ENCODE measurements at places on chromosomes 6 and 20. TPM values are rescaled to one million over a fixed set of nuclear protein-coding genes. Genes with fewer than 3 reads are reported as not detected.

- H3K36me3 ChIP-seq = no peaks in the 10 kb centered on the region
- H3K27me3 ChIP-seq = peaks cover 68% of the 10 kb centered on the region
- peaks cover 9% of the 10 kb centered on the region for H3K4me1 ChIP-seq
- no peak for DNase-seq
- no peak within 1 kb of the TSS for H3K27ac ChIP-seq
- peak within 1 kb of the TSS; percentile 85 for H3K4me3 ChIP-seq
Observed at GRCh38 chr6:7541175-7542064, at the start of gene DSP. TSS of gene DSP (plus strand) at chr6:7541671. CDS start at chr6:7541916, 245 bp downstream.

DNA sequence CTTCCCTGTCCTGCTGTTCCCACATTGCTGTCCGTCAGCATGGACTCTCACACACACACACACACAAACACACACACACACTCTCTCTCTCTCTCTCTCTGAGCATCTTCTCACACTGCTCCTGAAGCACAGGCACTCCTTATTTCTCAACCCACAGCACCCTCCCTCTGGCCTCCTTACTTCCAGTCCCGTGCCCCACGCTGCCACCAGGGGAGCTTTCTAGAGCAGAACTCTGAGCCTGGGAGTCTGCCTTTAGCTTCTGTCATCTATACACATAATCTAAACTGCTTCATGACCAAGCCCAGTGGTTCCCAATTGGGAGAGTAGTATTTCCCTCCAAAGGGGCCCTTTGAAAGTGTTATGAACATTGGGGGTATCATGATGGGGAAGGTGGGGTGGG is 29.1 kb downstream of the HECA start:
- peaks cover 85% of the 10 kb centered on the region for H3K4me1 ChIP-seq
- DNase-seq = peak; percentile 20
- H3K36me3 ChIP-seq = peaks cover 14% of the 10 kb centered on the region
- H3K27me3 ChIP-seq = no peaks in the 10 kb centered on the region

CTCFL gene
- total RNA-seq = not detected

- H3K27me3 ChIP-seq = no peaks in the 10 kb centered on the region
- no peaks in the 10 kb centered on the region for H3K36me3 ChIP-seq
- DNase-seq = no peak
- H3K4me3 ChIP-seq = peak overlapping the region; percentile 1
- H3K27ac ChIP-seq = no peak overlapping the region
Observed at GRCh38 chr6:30763618-30764489, 19.5 kb upstream of the IER3 start.

GRCh38 chr6:90273863-90274262 is 22.8 kb downstream of the BACH2 start:
- H3K27me3 ChIP-seq = no peaks in the 10 kb centered on the region
- no peak for DNase-seq
- H3K27ac ChIP-seq = peak overlapping the region; percentile 97
- no peaks in the 10 kb centered on the region for H3K36me3 ChIP-seq

DNA sequence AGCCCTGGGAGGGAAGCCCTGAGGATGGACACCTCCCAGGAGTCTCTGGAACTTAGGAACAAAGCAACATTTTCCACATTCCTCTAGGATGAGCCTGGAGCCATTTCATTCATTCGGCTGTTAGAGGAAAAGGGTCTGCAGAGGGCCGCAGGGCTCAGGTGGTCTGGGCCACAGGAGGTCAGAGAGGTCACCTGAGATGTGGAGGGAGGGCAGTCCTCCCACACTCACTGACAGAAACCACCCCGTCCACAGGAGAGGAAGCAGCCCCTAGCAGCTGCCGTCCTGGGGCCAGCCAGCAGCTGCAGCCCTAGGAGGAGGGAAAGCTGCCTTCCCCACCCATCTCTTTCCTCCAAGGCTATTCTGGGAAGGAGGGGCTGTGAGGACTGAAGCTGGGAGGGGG is 207.0 kb downstream of the CDC5L start:
- peaks cover 34% of the 10 kb centered on the region for H3K27me3 ChIP-seq
- H3K27ac ChIP-seq = no peak overlapping the region
- H3K36me3 ChIP-seq = peaks cover 3% of the 10 kb centered on the region
- peaks cover 4% of the 10 kb centered on the region for H3K4me1 ChIP-seq
- H3K4me3 ChIP-seq = no peak overlapping the region
- DNase-seq = no peak

GRCh38 chr20:4272225-4272624 is 256.9 kb upstream of the RNF24 start:
- H3K4me3 ChIP-seq = no peak overlapping the region
- H3K36me3 ChIP-seq = no peaks in the 10 kb centered on the region
- no peaks in the 10 kb centered on the region for H3K4me1 ChIP-seq
- H3K27me3 ChIP-seq = peaks cover 13% of the 10 kb centered on the region
- no peak overlapping the region for H3K27ac ChIP-seq

DNA sequence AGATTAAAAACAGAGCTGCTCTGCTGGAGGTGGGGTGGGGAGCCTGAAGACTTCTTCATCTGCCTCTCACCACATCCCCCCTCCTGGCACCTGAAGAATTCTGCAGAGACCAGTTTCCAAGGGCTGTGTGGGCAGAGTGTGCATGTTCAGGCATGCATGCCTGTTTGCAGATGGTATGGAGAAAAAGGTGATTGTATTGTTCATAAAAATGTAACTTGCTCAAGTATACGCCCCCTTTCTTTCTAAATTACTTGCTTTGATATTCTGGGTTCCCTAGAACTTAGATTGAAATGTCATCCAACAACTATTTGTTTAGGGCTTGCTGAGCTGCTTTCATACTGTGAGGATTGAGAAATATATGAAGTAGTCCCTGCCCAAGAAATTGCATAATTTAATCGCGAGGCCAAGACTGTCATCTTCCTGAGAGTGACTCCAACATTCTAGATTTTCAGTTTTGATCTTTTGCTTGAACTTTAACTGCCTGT is 83.6 kb downstream of the LCA5 start:
- no peaks in the 10 kb centered on the region for H3K4me1 ChIP-seq
- H3K27me3 ChIP-seq = peaks cover 14% of the 10 kb centered on the region
- no peak for DNase-seq
- no peak overlapping the region for H3K4me3 ChIP-seq

HLA-DPB1 gene
- 77.4 TPM for total RNA-seq

- H3K4me1 ChIP-seq = peaks cover 3% of the 10 kb centered on the region
- H3K36me3 ChIP-seq = no peaks in the 10 kb centered on the region
- no peak overlapping the region for H3K27ac ChIP-seq
- no peak overlapping the region for H3K4me3 ChIP-seq
- DNase-seq = no peak
- no peaks in the 10 kb centered on the region for H3K27me3 ChIP-seq
Observed at GRCh38 chr6:362231-362923, 29.2 kb upstream of the IRF4 start.

RNF144B gene
- total RNA-seq = 4.6 TPM

DNA sequence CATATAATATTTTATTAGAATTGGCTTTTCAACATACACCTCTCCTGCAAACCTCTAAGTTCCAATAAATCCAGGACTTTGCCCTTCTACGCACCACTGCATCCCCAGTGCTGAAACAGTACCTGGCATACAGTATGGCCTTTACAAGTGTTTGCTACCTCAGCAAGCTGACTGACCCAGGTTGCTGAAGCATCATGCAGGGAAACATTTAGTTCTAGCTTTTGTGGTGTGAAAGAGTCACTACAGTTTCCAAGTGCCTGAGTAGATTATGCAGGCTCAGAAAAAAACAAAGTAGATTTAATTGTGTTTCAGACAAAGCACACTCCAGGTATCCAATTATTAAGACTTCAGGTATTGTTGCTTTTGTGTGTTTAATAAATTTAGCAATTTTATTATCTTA is 614.2 kb upstream of the NRSN1 start:
- H3K36me3 ChIP-seq = no peaks in the 10 kb centered on the region
- no peak overlapping the region for H3K4me3 ChIP-seq
- DNase-seq = no peak
- H3K4me1 ChIP-seq = no peaks in the 10 kb centered on the region
- H3K27me3 ChIP-seq = no peaks in the 10 kb centered on the region

- no peak for DNase-seq
- H3K27ac ChIP-seq = peak within 1 kb of the TSS; percentile 71
- H3K4me3 ChIP-seq = peak within 1 kb of the TSS; percentile 81
- no peaks in the 10 kb centered on the region for H3K27me3 ChIP-seq
- H3K4me1 ChIP-seq = peaks cover 10% of the 10 kb centered on the region
- H3K36me3 ChIP-seq = no peaks in the 10 kb centered on the region
Observed at GRCh38 chr20:13008761-13009681, at the start of gene SPTLC3. TSS of gene SPTLC3 (plus strand) at chr20:13008972. CDS start at chr20:13009268, 296 bp downstream.

- no peaks in the 10 kb centered on the region for H3K27me3 ChIP-seq
- no peak overlapping the region for H3K4me3 ChIP-seq
- H3K27ac ChIP-seq = no peak overlapping the region
- H3K4me1 ChIP-seq = peaks cover 7% of the 10 kb centered on the region
- peaks cover 27% of the 10 kb centered on the region for H3K36me3 ChIP-seq
Observed at GRCh38 chr20:49288784-49289696, 11.2 kb upstream of the ZNFX1 start.

DNA sequence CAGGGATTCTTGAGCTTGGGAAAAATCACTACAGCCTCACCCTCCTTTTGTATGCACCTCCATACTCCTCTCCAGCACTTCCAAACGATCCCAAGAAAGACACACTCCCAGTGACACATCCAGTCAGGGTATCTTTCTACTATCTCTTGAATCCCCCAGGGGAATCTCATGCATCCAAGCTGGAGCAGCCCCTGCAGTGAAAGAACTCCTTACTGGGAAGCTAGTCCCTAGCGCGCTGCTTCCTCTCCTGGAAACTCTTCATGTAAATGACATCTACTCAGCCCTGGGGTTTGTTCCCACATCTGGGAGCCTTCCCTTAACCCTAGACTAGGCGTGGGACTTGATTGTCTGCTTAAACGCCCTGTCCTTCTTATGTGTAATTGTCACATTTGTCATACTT is 329.1 kb upstream of the QKI start:
- no peaks in the 10 kb centered on the region for H3K27me3 ChIP-seq
- no peak overlapping the region for H3K27ac ChIP-seq
- no peaks in the 10 kb centered on the region for H3K36me3 ChIP-seq
- no peak for DNase-seq
- H3K4me3 ChIP-seq = no peak overlapping the region

NUS1 gene
- total RNA-seq = 26.0 TPM

- no peak for DNase-seq
- peaks cover 11% of the 10 kb centered on the region for H3K27me3 ChIP-seq
- H3K4me1 ChIP-seq = peaks cover 15% of the 10 kb centered on the region
- no peak overlapping the region for H3K27ac ChIP-seq
- peaks cover under 1% of the 10 kb centered on the region for H3K36me3 ChIP-seq
- H3K4me3 ChIP-seq = no peak overlapping the region
Observed at GRCh38 chr6:44452725-44453124, 65.2 kb downstream of the CDC5L start.

- H3K27ac ChIP-seq = no peak overlapping the region
- peaks cover 5% of the 10 kb centered on the region for H3K27me3 ChIP-seq
- no peaks in the 10 kb centered on the region for H3K4me1 ChIP-seq
- no peak overlapping the region for H3K4me3 ChIP-seq
- no peaks in the 10 kb centered on the region for H3K36me3 ChIP-seq
Observed at GRCh38 chr6:124791156-124791555, 171.1 kb upstream of the RNF217 start.

- H3K27me3 ChIP-seq = no peaks in the 10 kb centered on the region
- peaks cover 20% of the 10 kb centered on the region for H3K4me1 ChIP-seq
- DNase-seq = no peak
- H3K4me3 ChIP-seq = no peak overlapping the region
- H3K27ac ChIP-seq = peak overlapping the region; percentile 94
- peaks cover 5% of the 10 kb centered on the region for H3K36me3 ChIP-seq
Observed at GRCh38 chr6:35650015-35650414, 38.7 kb downstream of the FKBP5 start.

GRCh38 chr6:33771146-33772081 is 17.5 kb downstream of the LEMD2 start:
- H3K4me1 ChIP-seq = peaks cover 10% of the 10 kb centered on the region
- H3K27me3 ChIP-seq = peaks cover 9% of the 10 kb centered on the region
- peak; percentile 61 for DNase-seq
- H3K27ac ChIP-seq = peak overlapping the region; percentile 24

DNA sequence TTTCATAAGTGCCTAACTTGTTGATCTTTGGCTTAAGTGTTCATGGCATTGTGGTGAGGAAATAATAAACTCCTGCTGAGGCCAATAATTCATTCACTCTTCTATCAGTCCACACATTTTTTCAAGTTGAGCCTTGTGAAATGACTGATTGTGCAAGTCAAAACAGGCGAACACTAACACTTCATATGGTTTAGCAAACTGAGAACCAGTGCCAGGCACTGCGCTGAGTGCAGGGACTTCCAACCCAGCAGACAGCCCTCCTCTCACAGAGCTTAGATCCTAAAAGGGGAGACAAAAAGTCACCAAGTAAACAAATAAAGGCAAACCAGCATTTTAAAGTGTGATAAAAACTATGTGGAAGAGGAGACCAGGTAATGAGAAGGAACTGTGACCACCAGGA is 435.0 kb downstream of the PTPRT start:
- H3K36me3 ChIP-seq = no peaks in the 10 kb centered on the region
- H3K4me1 ChIP-seq = no peaks in the 10 kb centered on the region
- H3K4me3 ChIP-seq = no peak overlapping the region
- no peak overlapping the region for H3K27ac ChIP-seq
- no peaks in the 10 kb centered on the region for H3K27me3 ChIP-seq

TNXB gene
- 11.4 TPM for total RNA-seq

DNA sequence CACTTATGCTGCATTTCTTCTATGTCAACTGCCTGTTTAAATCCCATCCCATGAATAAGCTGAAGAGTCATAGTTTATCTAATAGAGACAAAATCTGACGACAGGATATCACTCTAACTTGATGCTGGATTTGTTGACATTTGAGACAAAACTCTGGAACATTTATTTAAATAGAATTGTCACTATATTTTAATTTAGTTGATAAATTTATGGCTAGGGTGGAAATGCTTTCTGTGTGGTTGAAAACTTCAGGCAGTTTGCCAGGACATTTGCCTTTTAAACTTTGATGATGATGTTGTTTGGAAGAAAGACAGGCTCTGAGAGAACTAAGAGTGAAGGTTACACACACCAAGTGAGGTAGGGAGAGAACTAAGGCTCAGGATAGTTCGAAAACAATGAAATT is 68.1 kb downstream of the GJA1 start:
- DNase-seq = no peak
- no peak overlapping the region for H3K4me3 ChIP-seq
- no peaks in the 10 kb centered on the region for H3K36me3 ChIP-seq
- H3K27ac ChIP-seq = no peak overlapping the region

TMEM217 gene
- total RNA-seq = 2.0 TPM

GRCh38 chr20:50213531-50214106 is 23.0 kb downstream of the CEBPB start:
- H3K4me1 ChIP-seq = peaks cover 11% of the 10 kb centered on the region
- peaks cover 31% of the 10 kb centered on the region for H3K27me3 ChIP-seq
- no peak for DNase-seq

- no peaks in the 10 kb centered on the region for H3K36me3 ChIP-seq
- H3K27me3 ChIP-seq = no peaks in the 10 kb centered on the region
- DNase-seq = no peak
- H3K27ac ChIP-seq = peak overlapping the region; percentile 90
Observed at GRCh38 chr6:137925141-137925698, 58.2 kb downstream of the TNFAIP3 start.

GRCh38 chr6:137638926-137639706 is 144.9 kb upstream of the OLIG3 start:
- peak overlapping the region; percentile 56 for H3K27ac ChIP-seq
- peak overlapping the region; percentile 60 for H3K4me3 ChIP-seq
- peaks cover 14% of the 10 kb centered on the region for H3K27me3 ChIP-seq
- H3K4me1 ChIP-seq = peaks cover 14% of the 10 kb centered on the region
- no peaks in the 10 kb centered on the region for H3K36me3 ChIP-seq

- no peak for DNase-seq
- H3K4me1 ChIP-seq = no peaks in the 10 kb centered on the region
- H3K4me3 ChIP-seq = no peak overlapping the region
- H3K36me3 ChIP-seq = no peaks in the 10 kb centered on the region
Observed at GRCh38 chr20:23691675-23692074, 2.8 kb upstream of the CST4 start.

TBPL1 gene
- 23.9 TPM for total RNA-seq

GRCh38 chr20:8399947-8400346 is 267.9 kb downstream of the PLCB1 start:
- no peak for DNase-seq
- H3K36me3 ChIP-seq = no peaks in the 10 kb centered on the region
- no peak overlapping the region for H3K27ac ChIP-seq
- peaks cover 4% of the 10 kb centered on the region for H3K4me1 ChIP-seq
